Lung (tissue), 17 donors: ENCODE measurements at places on chromosomes 13 and 19. TPM values are rescaled to one million over a fixed set of nuclear protein-coding genes. Genes with fewer than 3 reads are reported as not detected.

The LILRB2 gene
- 9.1 TPM for total RNA-seq

The LENG9 gene
- total RNA-seq: 13.8 TPM

DNA sequence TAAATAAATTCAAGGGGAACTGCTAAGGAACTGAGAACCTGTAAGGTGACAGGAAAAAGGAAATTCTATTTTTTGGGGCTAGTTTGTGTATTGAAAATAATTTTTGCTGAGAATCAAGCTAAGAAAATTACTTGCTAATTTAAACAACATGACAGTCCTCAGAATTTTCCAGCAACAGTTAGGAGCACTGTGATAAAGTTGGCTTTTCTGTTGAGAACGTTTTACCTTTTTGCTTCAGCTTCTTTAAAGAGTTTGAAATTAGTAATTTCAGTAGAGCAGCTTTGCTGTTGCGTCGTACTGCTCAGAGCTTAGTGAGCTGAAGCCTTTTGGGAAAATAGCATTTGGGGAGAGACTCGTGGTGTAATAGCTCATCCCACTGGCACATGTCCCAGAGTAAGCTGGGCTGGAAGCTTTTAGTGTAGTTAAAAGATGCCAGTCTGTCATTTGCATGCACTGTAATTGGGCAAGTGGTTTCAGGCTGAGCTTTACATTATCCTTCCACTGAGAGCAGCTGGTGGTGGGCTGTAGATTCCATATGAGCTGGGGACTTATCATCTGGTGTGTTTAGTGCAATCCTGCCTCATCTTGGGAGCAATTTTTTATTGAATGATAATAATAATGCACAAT, 69.8 kb downstream of the LRCH1 start:
- peak; percentile 91 for DNase-seq

DNA sequence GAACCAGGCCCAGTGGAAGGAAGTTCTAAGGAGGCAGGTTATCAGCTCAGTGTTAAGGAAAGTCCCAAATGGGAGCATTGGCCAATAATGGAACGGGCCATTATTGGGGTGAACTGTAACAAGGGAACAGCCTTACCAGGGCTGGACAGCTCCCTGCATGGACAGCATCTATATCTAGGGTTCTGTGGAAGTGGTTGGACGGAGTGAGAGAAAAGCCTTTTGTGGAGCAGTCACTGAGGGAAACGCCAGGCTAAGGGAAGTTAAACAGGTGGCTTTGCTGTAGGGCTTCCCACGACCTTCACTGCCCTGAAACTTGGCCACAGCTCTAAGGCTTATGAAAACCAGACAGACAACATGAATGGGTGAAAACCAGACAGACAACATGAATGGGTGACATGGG, 17.0 kb downstream of the POU2F2 start:
- no peak for DNase-seq

GRCh38 chr13:33453936-33454335, 168.4 kb upstream of the STARD13 start:
- DNase-seq: no peak

- DNase-seq: no peak
These were observed 8.4 kb upstream of the CYP2B6 start for GRCh38 chr19:40982594-40983101.

The DOCK9 gene
- 158 TPM for total RNA-seq

GRCh38 chr13:99288089-99288488, 19.1 kb downstream of the GPR183 start:
- no peak for DNase-seq

DNA sequence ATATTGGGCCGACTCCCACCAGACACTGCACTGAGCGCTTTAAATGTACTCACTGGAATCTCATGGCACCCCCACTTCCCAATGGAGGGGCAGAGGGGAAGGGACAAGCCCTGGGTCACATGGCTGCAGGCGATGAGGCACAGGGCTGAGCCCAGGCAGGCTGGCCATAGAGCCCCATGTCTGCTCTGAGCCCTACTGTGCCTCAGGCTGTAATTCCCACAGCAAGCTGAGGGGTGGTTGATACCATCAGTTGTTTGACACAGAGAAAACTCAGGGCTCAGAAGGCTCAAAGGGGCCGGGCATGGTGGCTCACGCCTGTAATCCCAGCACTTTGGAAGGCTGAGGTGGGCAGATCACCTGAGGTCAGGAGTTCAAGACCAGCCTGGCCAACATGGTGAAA, 25.1 kb downstream of the RFX1 start:
- no peak for DNase-seq

DNA sequence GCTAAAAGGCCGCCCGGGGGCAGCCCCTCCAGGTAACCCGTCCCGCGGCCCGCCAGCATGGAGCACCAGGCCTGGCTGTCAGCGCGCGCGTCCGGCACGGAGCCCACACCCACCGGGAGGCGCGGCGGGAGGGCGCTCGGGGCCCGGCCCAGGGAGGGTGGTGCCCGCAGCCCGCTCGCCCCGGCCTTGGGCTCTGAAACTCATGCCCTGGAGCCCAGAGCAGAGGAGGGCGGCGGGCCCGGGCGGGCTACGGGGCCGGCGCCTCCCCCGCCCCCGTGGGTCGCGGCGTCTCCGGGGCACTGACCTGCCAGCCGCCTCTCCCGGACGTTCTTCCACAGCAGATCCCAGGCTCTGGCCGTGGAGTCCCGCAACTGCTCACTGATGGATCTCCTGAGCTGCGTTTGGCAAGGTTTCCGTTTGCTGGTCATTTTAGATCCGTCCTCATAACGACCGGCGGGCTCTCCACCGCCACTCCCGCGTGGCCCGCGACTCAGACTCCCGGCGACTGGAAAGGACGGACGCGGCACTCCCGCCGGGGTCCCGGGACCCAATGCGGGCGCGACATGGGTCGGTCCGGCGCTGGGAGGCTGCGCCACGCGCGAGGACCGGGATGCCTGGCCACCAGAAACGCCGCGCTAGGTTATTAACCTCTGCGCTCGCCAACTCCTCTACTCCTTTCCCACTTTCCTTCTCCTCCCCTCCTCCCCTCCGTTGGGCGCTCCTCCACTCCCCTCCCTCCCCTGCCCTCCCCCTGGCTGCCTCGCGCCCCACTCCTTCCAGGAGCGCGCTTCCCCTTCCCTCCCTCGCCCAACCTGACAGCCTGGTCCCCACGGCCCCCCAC, 64.7 kb upstream of the STARD13 start:
- peak; percentile 64 for DNase-seq

- DNase-seq: no peak
These were observed 290.7 kb upstream of the MIR17HG start for GRCh38 chr13:91056746-91057145.

The PDE4A gene
- total RNA-seq: 23.6 TPM

GRCh38 chr13:25046274-25046984, 49.5 kb upstream of the PABPC3 start:
- DNase-seq: peak; percentile 15

DNA sequence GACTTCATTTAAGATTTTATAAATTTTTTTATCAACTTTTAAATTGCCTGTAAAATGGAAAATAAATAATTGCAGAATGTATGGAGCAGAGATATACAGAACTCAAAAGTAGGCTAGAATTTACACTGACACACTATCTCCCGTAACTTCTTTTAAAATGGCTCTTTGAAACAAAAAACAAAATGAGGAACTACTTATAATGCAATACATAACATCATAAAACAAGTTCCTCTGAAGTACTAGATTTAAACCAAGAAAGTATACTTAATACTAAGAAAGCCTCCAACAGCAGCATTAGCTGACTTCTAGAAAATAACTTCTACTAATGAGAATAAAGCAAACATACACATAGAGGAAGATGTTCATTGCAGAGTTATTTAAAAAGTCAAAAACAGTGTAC, 17.0 kb downstream of the RBM26 start:
- DNase-seq: no peak

DNA sequence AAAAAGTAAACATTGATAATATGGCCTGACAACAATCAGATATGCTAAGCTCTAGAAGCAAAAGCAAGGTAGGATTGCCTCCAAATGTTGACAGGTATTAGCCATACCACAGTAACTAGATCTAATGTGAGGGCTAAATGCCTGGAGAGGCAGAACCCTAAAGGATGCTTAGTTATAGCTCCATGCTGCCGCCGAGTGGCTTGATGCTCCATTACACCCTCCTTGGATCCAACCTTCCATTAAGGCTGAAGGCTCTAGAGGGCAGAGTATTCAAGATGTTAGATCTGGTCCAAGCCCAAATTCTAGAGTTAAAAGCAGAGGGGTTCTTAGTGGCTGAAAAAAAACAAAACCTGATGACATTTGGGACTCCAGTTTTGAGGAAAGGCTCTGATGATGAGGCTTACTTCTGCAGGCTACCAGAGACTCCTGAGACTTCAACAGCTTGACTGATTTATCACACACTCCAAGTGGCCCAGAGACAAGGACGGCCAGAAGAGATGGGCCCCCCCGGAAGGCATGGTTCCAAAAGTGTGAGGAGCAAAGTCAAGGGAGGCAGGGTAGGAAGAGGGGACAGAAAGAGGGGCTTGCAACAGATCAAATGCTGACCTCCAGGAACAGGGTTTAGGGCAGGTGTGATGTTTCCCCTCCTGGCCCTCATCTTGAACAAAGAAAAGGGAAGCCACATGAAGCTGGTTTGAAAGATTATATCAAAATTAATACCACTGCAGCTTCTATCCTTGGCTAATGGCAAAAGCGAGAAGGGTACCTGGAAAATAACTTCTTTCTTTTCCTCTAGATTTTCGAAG, 21.9 kb upstream of the CPB2 start:
- peak; percentile 88 for DNase-seq

- no peak for DNase-seq
These were observed 343.1 kb downstream of the TEX29 start for GRCh38 chr13:111663505-111663904.

GRCh38 chr19:51194527-51195315, 30.2 kb upstream of the CD33 start:
- no peak for DNase-seq

DNA sequence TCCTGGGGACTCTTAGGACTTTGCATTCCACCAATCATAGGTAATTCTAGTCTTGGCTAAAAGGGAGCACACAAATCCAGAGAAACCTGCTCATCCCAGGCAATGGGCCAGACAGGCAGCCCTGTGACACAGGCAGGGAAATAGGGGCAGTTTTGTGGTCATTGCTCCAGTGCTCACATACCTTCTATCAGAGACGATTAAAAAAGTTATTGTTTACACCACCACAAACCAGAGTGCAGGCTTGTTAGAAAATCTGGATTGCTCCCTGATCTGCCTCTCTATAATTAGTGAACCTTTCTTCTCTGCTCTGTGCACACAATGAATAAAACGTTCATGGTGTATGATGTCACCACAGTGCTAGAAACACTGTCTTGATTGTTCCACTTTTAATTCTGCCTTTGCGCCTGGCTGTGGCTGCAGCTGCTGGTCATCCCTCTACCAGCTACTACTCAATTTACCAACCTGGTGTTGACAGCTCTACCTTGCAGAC, 121.6 kb upstream of the SPATA13 start:
- no peak for DNase-seq

The PPM1N gene
- total RNA-seq: 2.3 TPM

GRCh38 chr13:32228330-32229041, 86.7 kb downstream of the ZAR1L start:
- DNase-seq: no peak

The PSPN gene
- total RNA-seq: 1.5 TPM

The HS6ST3 gene
- total RNA-seq: 0.17 TPM

DNA sequence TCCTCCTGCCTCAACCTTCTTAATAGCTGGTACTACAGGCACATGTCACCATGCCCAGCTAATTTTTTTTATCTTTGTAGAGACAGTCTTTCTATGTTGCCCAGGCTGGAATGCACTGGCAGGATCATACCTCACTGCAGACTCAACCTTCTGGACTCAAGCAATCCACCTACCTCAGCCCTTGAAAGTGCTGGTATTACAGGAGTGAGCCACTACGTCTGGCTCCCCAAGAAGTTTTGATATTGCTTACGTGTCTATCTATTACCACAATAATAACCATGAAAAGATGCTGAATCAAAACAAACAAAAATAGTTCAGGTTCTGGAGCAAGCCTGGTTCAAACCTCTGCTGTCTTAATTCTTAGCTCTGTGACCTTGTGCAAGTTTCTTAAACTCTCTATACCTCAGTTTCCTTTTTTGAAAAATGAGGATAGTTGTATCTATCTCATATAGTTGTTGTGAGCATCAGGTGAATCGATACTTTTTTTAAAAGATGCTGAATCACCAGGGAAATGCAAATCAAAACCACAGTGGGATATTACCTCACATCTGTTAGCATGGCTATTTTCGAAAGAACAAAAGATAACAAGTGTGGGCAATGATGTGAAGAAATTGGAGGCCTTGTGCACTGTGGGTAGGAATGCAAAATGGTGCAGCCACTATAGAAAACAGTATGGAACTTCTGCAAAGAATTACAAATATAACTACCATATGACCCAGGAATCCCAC, 19.0 kb upstream of the LEUTX start:
- DNase-seq: no peak

- DNase-seq: peak; percentile 27
These were observed 858 bp upstream of the USP12 start for GRCh38 chr13:27172495-27172842.

- no peak for DNase-seq
These were observed 70.3 kb upstream of the MIR17HG start for GRCh38 chr13:91277013-91277676.

The TLE6 gene
- total RNA-seq: 8.8 TPM

- DNase-seq: no peak
These were observed 63.0 kb downstream of the C13orf42 start for GRCh38 chr13:51048166-51048461.

- DNase-seq: no peak
These were observed 20.8 kb downstream of the RASA3 start for GRCh38 chr13:114111577-114111976.
